ENCODE measurements at places on chromosomes 6 and 20.
A peak's percentile ranks its signal among the peaks of the same experiment; 100 is the strongest.

- no peak for DNase-seq
Measured at GRCh38 chr20:58472273-58473018, 42.8 kb downstream of the APCDD1L start.

DNA sequence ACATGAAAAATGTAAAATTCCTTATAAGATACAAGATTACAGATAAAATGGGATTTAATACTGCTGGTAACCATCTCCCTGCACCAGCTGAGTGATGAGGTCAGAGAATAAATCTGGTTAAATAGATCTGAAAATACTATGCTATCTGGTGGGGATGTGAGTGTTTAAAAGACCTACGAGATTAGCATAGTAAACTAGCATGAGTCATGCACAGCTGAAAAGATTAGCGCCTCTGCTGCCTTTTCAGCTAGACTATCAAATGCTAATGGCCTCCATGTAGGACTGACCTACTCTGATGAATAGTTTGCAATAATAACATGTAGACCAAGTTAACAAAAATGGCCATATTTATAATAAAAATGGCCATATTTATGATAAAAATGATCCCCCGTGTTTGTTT lies 553.3 kb downstream of the C6orf118 start:
- DNase-seq, result no peak

DNA sequence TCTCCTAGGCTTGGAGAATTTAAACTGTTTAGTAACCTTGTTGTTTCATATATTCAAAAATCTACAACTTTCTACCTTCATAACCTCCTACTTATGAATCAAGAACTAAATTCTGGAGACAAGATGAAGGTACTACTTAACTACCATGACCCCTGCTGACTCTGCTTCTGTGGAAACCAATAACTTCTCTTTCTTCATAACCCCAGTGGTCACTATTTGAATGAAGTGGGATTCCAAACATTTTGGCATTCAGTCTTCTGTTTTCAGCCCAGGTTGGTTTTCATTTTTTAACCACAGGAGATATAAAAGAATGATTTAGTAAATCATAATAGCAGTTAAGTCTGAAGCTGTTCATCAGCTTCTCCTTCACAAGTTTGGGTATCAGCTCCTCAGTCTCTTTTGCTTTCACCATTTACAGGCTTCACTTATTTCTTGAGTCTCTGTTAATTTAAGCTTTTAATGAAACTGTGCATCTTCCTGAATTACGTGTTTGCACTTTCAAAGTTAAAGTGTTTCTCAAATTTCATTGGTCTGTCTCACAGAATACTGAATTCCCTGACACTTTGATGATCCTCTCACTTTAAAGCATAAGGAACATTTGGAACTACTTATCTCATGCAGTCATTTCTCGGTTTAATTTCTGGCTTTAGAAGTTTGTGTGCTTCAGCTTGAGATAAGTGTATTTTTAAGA lies 9.5 kb downstream of the SENP6 start:
- DNase-seq, result no peak

- no peak for DNase-seq
Measured at GRCh38 chr20:23122321-23122720, 36.2 kb upstream of the CD93 start.

- DNase-seq, result no peak
Measured at GRCh38 chr20:14470231-14470899, 133.0 kb upstream of the FLRT3 start.

GRCh38 chr20:52104546-52105441 lies 86.8 kb downstream of the ZFP64 start:
- no peak for DNase-seq

DNA sequence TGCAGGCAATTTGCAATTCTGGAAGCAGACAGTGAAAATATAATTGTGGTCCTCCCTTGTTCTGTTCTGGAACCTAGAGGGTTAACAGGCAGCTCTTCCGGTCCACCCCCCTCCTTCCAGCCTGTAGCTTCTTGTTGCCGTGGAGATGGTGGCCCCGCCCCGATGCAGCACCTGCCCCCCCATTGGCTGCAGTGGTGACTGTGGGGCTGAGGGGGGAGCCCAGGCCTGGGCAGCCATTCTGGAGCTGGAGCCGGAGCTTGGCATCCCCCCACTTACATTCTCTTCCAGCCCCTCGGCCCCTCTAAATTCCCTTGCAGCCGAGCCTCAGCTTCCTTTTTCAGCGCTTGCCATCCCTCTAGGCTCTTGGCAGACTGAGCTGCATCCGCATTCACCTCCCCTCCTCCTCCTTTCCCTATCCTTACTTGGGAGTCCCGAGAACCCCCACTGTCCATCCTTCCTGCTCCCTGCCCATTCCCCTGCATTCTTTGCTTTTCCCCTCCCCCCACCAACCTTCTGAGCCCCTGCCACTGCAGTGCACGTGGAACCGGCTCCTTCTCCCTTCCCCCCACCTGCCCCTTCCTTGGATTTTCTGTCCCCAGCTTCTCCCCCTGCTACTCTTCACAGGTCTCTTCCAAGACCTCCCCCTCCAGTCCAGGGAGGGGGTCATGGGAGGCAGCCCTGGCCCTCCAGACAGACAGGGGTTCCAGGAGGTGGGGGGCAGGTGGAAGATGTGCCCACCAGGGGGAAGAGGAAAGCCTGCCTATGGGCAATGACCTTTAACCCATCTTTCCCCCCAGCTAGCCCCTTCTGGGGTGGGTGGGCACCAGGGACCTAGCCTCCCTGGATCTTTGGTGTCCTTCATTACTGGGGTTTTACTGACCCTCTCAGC lies 11.4 kb downstream of the SYNGAP1 start:
- DNase-seq, result no peak

GRCh38 chr6:107116931-107117330 lies 1.6 kb upstream of the BEND3 start:
- no peak for DNase-seq

DNA sequence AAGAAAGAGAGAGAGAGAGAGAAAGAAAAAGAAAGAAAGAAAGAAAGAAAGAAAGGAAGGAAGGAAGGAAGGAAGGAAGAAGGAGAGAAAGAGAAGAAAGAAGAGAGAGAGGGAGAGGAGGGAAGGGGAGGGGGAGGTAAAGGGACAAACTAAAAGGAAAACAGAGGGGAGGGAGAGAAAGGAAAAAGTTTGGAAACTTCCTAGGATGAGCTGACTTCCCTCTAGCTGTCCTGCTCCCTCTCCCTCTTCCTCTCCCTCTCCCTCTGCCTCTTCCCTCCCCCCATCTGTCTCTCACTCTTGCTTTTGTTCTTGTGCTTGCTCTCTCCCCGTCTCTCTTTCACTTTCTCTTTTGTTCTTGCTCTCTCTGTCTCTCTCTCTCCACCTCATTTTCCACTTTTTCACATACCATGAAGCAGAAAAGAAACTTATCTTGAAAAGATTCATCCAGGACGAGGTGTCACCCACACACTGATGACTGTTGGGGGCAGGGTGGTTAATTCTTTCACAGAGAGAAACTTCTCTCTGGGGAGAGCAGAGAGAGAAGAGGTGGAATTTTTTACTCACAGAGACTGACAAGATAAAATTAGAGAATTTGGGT lies 56.4 kb upstream of the DUSP22 start:
- no peak for DNase-seq

GRCh38 chr20:48682529-48683363 lies 145.1 kb downstream of the PREX1 start:
- DNase-seq, result peak; percentile 79

- DNase-seq, result no peak
Measured at GRCh38 chr6:161074496-161075121, 83.0 kb downstream of the MAP3K4 start.

- peak; percentile 11 for DNase-seq
Measured at GRCh38 chr20:13554706-13555105, 84.0 kb downstream of the TASP1 start.

DNA sequence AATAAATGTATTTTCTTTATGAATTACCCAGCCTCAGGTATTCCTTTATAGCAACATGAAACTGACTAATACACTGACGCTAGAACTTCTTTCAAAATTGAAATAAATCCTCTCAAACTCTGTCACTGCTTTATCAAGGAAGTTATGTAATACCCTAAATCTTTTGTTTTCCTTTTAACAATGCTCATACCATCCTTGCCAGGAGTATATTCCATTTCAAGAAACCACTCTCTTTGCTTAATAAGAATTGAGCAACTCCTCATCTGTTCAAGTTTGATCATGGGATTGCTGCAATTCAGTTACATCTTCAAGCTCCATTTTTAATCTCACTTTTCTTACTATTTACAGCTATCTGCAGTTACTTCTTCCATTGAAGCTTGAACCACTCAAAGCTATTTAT lies 707.6 kb upstream of the MARCKS start:
- DNase-seq, result no peak

- DNase-seq, result no peak
Measured at GRCh38 chr6:157928428-157928827, 53.2 kb upstream of the SYNJ2 start.

DNA sequence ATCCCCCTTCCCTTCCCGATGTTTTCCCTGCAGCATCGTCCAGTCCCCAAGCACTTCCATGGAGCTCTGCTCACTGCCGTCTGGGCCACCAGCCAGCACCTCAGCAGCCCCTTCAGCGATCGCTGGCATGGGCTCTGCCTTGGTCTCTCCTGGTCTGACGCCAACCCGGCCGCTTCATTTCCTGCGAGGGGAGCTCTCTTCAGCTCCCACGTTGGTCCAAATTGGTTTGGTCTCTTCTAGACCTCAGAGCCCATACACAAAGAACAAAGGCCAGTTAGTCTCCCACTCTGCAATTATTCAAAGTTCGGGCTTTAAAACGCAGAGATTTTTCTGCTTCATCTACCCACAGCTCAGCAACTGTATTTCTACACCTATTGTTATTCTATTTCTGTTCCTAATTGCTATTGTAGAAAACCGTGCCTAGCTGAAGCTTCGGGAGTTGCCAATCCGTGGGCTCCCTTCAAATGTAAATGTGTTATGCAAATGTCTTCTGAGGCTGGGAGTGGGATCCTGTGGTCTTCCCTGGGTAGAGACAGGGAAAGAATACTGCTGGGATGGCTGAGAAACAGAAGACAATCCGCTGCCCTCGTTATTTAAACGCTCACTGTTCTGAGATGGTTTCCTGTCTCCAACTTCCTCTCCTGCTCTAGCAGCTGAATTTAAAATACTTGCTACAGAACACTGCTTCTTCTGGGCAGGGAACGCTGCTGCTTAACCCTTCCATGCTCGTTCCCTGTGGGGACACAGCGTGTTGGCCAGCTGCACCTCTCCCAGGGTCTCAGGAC lies 154.2 kb upstream of the QKI start:
- DNase-seq, result no peak

GRCh38 chr6:153949616-153950015 lies 89.4 kb upstream of the OPRM1 start:
- no peak for DNase-seq

DNA sequence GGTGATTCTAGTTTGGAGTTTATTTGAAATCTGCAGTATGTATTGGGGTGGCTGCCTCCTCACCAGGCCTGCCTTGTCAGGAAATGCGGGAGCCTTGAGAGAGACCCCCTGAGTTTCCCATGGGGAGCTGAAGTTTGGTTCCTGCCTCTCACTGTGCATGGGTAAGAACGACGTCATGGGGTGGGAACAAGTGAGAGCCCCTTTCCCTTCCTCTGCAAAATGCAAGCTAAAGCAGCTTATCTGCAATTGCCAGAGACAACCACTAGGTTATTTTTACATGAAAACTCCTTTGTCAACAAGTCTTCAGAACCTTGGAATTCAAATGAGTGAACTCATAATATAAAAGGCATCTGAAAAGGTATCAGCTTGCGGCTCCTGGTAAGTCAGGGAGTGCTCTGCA lies 58.4 kb downstream of the TMEM170B start:
- no peak for DNase-seq

GRCh38 chr6:38483526-38483925 lies 156.2 kb downstream of the BTBD9 start:
- no peak for DNase-seq

GRCh38 chr20:50245498-50246366 lies 55.1 kb downstream of the CEBPB start:
- peak; percentile 37 for DNase-seq

- no peak for DNase-seq
Measured at GRCh38 chr6:69673298-69673697, 123.5 kb downstream of the LMBRD1 start.

DNA sequence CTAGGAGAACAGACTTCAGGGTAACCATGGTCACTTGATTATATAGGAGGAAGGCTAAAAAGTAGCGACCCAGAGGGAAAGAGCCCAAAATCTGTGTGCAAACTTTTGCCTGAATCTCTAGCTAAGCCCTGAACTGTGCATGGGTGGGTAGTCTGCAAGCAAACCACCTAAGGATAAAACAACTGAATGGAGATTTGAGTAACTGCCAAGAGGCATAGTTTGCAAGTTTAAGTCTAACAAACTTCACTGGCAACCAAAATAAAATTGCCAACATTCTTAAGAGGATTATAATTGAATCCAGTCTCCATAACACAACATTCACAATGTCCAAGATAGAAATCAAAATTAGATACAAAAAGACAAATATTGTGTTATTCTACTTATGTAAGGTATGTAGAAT lies 192.0 kb upstream of the PLN start:
- no peak for DNase-seq

- DNase-seq, result no peak
Measured at GRCh38 chr6:166440106-166440505, 57.4 kb upstream of the MPC1 start.

DNA sequence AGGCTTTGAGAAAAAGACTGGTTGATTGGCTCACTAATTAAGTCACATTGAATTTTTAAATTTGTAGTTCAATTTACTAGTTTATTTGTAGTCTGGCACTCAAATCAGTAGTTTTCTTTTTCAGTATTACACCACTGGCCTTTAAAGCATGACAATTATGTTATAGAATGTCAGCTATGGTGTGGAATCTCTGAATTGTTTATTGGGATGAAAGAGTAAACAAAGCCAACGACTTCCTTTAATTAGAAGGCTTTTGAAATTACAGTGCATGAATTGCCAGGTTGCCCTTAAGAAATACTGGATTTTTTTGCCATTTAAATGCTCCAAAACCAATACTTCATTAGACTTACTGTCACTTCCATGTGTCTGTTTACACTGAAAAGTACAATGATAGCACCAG lies 426.9 kb upstream of the RNF217 start:
- DNase-seq, result no peak

DNA sequence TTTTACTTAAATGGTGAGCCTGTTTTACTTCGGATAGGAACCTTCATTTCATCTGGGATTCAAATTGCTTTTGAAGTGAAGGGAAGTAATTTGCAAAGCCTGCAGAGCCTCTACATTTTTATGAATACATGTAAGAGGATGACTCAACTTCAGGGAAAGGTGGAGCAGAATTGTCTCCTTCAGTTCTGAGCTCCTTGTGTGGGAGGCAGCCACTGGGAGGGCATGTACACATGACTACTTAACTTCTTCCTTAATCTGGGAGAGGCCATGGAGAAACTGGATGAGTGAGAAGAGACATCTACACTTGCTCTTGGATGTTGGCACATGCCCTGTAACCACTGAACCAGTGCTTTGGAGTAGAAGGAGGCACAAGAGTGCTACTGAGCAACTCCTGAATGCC lies 145.1 kb upstream of the NRSN1 start:
- DNase-seq, result peak; percentile 5

- DNase-seq, result no peak
Measured at GRCh38 chr6:66526061-66526460, 819.0 kb upstream of the EYS start.

- no peak for DNase-seq
Measured at GRCh38 chr6:71171497-71172070, 117.0 kb upstream of the OGFRL1 start.

GRCh38 chr6:128415387-128415786 lies 105.0 kb downstream of the PTPRK start:
- DNase-seq, result no peak
